ENCODE measurements at places on chromosomes 5 and 9.

DNA sequence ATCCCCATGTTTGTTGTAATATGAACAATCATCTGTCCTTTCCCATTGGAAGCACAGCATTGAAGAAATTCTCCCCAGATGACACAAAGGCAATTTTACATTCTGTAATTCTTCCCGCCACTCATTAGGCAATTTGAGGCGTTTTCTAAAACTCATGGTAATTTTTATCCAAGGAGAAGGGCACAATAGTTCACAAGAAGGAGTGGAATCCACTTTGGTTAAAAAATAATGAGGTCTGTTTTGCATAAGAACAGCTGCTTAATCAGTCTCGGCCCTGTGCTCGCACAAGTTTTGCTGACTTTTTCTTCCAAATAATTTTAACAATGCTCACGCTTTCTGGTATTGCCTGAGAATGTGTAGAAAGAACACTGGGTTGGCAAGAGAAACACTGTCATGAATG is 94.0 kb downstream of the CAVIN4 start:
- DNase-seq = no peak

DNA sequence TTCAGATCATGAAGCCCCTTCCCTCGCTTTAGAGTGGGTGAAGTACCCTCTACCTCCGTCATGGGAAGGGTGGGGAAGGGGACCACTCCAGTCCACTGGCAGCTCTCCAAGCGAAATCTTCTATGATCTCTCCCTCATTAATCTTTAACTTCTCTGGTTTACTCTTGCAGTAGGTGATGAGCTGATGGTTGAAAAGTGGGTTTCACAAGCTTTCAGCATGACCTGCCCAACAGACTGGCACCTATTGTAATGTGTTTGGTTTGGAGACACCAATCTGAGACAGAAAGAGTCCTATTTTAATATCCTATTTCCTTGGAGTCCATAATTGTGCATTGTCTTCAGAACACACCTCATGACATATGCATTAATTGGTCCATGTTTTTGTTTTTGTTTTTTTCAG is 70.8 kb upstream of the TGFBR1 start:
- DNase-seq = no peak

- no peak for DNase-seq
Measured at GRCh38 chr5:130237721-130238120, 333.5 kb downstream of the CHSY3 start.

DNA sequence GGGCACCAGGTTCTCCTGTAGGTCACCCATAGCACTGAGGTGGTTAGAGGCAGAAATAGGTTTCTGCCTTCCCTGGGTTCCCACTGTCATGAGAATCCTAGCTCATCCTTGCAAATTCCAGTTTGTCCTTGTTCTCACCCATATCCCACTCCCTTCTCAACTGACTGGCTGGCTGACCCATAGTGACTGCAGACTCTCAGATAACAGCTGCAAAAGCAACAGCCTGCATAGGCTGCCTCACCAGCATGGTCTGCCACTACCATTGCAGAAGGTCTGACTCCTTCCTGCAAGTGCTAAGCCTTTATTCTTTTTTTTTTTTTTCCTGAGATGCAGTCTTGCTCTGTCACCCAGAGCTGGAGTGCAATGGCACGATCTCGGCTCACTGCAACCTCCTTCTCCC is 194.0 kb downstream of the SEMA6A start:
- DNase-seq = no peak

DNA sequence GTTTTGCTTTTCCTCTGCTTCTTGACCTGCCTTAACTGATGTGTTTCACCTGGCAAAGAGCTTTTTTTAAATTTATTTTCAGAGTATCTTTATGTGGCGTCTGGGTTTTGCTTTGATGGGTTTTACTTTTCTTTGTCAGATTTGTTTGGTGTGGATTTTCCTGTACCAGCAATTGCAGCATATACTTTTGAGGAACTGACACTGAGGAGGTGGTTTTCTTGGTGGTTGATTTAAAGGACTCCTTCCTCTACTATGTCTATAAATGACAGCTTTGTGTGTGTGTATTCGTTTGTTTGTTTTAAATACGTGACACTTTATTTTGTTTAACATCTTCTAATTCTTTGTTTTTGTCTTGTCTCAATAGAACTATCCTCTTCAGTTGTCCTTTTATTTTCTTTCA is 1071.9 kb upstream of the ARRDC3 start:
- no peak for DNase-seq

DNA sequence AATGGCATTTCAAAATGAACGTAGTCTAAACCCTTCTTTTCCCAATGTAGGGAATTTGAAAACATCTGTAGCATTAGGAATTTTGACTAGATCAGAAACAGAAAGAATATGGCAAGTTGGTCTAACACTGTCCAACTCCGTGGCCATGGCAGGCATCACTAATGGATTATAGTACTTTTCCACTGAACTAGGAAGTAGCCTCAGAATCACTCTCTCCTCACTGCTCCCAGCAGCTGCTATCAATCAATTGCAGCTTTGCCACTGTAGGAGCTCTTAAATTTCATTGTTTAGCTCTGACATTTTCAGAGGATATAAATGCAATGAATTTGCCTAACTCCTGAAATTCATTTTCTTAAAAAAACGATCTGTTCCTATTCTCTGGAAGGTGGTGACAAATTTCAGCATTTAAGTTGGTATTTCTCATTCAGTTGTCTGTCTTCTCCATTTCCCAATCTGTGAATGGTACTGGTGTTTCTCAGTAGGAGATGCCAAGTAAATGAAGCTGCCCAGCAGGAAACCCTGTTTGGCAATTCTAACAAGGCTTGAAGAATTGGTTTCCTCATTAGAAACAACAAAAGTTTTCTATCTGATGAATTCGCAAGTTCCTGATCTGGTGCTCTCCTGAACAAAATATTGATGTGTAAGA is 64.7 kb downstream of the TLR4 start:
- DNase-seq = no peak
